HFFc6 (cell line): ENCODE measurements at places on chromosomes 5 and 9. TPM values are rescaled to one million over a fixed set of nuclear protein-coding genes. Genes with fewer than 3 reads are reported as not detected.

The RBM27 gene
- 14.4 and 15.3 TPM in 2 replicates for total RNA-seq

The GFI1B gene
- total RNA-seq: not detected in 3 replicates

The IGIP gene
- total RNA-seq: 4.0 to 6.8 TPM (median 5.3 TPM) in 3 replicates

The NKD2 gene
- not detected in 3 replicates for total RNA-seq

DNA sequence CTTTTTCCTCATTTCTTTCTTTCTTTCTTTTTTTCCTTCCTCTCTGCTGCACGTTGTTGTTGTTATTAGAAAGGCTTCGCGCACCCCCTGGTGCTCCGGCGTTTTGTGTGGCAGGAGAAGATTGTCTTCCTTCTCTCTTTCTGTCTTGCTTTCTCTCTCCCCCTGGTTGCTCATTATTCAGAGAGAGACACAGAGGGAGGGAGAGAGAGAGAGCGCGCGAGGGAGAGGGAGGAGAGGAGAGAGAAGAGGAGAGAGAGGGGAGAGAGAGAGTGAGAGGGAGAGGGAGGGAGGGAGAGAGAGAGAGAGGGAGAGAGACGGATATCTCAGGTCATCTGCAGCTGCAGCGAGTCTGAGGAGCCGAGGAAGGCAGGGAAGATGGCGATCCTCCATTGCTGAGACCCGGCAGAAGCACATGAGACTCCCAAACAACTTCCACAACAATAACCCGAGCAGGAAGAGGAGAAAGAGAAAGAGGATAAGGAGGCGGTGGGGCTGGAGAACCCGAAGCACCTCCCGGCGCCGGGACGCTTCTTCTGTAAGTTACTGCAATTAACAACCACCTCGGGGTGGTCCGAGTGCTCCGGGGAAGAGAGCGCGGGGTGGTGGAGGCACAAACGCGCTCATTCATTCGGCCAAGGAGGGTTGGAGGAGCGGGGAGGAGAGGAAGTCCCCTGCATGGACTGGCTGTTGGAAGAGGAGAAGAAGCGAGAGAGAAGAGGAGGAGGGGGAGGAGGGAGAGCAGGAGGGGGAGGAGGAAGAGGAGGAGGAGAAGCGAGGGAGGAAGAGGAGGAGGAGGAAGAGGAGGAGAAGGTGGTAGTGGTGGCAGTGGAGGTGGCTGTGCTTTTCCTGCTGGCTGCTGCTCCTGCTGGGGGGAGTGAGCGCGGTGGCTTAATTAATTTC lies at the start of gene ZNF462:
Gene ZNF462 (plus strand): TSS at position 346 of the 900 bp plus-strand sequence. CDS start 60,218 bp downstream, outside the sequence.
- peak within 1 kb of the TSS; percentile 88 for H3K27ac ChIP-seq
- H3K27me3 ChIP-seq: peaks cover 20% of the 10 kb centered on the region
- H3K4me3 ChIP-seq: peak within 1 kb of the TSS; percentile 94
- peaks cover 47% of the 10 kb centered on the region for H3K4me1 ChIP-seq
- DNase-seq: peak; percentile 70

DNA sequence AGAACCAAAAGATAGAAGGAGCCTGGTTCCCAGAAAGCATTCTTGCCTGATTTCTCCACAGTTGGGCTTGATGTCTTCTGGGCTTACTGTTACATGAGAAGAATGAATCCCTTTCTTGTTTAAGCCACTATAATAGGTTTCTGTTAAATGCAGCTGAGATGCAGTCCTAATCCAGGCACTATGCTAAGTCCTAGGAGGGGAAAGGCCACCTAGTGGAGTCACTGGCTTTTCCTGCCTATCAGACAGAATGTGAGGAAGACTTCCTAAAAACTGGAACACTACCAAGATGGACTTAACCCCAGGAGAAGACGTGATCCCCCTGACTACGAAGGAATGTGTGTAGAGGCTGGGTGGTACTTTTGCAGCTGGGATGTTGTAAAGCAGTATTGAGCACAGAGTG lies 34.3 kb upstream of the FSD1L start:
- no peak overlapping the region for H3K4me3 ChIP-seq
- H3K27me3 ChIP-seq: peaks cover 3% of the 10 kb centered on the region
- H3K4me1 ChIP-seq: peaks cover 19% of the 10 kb centered on the region
- no peaks in the 10 kb centered on the region for H3K36me3 ChIP-seq
- no peak overlapping the region for H3K27ac ChIP-seq
- peak; percentile 19 for DNase-seq

DNA sequence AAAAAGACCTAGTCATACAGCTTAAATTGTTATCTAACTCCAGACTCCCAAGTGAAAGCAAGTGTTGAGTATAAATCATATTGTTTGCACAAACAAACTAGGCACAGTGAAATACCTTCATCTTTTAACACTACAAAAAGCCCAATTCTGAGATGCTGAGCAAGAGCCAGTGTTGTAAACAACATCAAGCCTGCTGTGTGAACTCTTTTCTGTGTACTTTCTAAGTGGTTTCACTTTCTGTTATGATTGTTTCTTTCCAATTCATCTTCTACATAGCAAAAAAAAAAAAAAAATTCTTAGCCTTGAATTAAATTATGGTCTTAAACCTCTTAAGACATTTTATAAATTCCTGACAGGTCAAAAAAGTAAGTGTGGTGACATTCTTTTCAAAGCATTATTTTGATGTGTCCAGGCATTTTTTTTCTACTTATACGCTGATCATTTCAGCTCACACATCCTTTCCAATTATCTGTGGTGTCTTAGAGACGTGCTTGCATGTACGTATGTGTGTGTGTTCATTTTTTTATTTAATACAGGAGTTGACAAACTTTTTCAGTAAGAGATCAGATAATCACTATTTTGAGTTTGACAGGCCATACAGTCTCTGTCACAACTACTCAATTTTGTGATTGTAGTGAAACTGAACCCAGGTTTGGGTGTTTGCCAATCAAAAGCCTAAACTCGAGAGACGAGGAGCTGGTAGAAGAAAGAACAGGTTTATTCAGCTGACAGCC lies 556.1 kb downstream of the CDH9 start:
- H3K4me1 ChIP-seq: no peaks in the 10 kb centered on the region
- no peaks in the 10 kb centered on the region for H3K27me3 ChIP-seq
- no peak overlapping the region for H3K27ac ChIP-seq
- DNase-seq: no peak
